ENCODE measurements at places on chromosomes 3 and 15.

GRCh38 chr15:47374222-47374621, 343.1 kb upstream of the SEMA6D start:
- DNase-seq: peak; percentile 22

DNA sequence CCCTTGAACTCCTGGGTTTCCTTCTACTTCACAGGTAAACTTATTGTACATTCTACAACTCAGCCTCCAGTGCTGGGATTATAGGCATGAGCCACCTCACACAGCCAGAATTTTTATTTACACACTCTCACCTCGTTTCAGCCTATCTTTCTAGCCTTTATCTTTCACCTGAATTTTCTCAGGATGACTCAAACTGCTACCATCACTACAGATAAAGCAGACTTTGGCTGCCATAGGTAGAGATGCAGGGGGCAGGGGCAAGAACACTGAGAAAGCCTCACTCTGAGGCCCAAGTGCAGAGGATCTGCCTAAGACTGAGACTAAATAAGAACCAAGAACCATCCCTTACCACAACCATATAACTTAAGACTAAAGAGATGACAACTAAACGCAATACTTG, 59.0 kb downstream of the ETFA start:
- DNase-seq: no peak

GRCh38 chr15:100809151-100809550, 70.5 kb upstream of the ALDH1A3 start:
- DNase-seq: no peak

DNA sequence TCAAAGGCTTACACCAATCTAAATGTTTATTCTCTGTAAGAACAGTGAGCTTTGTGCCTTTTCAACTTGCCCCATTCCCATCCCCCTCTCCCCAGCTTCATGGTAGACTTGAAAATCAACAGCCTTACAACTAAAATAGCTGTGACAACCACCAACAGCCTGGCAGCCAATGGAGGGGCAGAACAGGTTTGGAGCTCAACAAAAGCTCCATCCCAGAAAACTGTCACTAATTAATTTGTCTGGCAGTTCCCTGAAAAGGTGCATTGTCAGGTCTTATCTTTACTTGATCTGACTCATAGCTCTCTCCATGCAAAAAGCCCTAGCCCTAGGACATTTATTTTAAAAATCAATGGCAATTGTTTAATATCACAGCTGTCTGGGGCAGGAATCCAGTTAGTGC, 22.6 kb downstream of the MTHFS start:
- DNase-seq: peak; percentile 72

GRCh38 chr15:62059108-62059815, 985 bp downstream of the VPS13C start:
- no peak for DNase-seq

DNA sequence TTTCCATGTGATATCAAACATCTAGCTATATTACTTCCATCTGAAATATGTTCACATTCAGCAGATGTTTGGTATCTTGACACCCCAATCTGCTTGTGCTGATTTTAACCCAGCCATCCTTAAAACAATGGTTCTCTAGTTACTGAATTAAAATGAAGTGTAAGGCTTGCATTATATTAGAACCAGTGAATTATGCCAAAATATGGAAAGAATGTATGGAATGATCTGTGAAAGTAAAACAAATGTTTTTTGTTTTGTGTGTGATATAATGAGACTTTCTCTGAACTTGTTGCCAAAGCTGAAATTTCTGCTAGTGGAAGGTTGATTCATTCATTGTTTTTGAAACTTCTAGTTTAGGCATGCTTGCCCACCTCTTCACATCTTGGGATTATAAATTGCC, 317.1 kb downstream of the MEX3B start:
- no peak for DNase-seq

DNA sequence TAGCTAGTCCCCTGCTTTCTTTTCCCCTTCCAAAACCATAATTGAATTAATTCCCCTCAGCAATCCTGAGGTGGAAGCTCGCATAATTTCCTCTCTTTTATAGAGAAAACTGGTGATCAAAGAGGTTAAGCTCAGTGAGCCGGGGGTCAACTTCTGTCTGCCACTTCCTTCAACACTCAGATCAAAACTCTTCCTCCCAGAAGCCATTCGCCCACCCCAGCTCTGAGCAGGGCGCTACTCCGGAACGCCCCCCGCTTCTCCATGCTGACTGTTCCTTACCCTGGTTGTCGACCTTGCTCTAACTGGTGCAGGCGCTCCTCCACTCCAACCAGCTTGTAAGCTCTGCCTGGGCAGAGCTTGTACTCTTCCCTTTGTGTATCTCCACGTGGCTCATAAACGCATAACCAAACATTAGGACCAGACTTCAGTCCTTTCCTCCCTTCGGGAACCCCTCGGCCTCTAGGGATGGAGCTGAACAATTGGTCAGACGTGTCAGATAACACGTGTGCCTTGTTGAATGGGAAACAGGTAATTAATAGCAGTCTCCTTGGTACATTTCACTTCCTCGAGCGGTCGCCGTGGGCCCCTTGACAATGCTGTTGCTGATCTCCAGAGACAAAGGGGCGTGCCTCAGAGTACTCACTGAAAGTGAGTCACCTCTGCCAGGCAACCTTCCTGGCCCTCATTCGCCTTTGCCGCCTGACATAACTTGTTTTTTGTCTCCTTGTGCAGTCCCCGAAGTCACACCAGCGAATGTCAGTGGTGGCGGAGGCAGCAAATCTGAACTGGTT, 71.8 kb downstream of the IL5RA start:
- DNase-seq: peak; percentile 21

DNA sequence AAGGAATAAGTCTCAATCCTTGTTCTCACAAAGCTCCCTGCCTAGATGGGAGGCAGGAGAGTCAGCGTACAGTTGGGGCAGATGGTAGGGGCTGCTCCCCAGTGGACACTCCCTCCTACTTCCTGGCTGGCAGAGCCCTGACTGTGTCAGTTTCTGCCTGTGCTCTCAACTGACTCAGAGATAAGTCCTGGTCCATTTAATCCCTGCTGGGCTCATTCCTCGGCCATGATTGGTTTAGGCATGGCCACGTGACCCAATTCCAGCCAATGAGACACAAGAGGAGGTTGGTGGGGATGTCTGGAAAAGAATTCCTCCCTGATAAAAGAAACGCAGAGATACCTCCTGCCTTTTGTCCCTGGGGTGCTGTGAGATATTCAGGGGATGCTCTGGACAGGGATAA, 118.1 kb upstream of the SLC6A11 start:
- DNase-seq: peak; percentile 12

All from ELF-1 (cell line).